ENCODE measurements at places on chromosomes 11 and 22.

DNA sequence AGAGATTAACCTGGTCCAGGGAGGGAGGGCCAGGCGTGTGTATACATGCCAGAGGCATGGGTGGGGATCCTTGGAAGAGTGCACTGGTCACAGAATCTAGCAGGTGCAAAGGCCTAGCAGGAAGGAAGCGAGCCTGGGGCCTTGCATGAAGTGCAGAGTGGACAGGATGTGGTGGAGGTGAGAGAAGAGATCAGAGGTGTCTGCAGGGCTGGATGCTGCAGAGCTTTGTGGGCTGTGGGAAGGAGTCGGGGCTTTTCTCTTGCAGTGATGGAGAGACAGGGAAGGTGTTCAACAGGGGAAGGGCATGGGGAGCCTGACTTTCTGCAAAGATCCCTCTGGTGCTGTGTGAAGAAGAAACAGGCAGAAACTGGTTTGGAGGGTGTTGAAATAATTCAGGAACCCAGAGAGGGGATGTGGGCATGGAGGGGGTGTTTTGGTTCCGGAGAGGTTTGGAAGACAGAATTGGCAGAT lies 2.5 kb upstream of the TPST2 start:
- DNase-seq = no peak

- DNase-seq = no peak
Measured at GRCh38 chr11:120597250-120598215, 86.0 kb downstream of the GRIK4 start.

DNA sequence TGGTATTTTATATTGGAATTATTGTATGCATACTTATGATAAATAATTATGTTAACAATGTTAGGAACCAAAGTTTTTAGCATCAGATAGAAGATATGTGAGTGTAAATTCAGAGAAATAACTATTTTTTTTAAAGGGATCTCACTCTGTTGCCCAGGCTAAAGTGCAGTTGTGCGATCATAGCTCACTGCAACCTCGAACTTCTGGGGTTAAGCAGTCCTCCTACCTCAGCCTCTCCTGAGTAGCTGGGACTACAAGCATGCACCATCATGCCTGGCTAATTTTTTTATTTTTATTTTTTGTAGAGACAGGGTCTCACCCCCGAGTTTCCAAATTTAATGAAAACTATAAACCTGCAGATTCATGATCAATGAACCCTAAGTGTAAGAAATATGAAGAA lies 33.6 kb upstream of the RCE1 start:
- DNase-seq = no peak

GRCh38 chr11:85825616-85826015 lies 14.7 kb upstream of the SYTL2 start:
- DNase-seq = no peak

DNA sequence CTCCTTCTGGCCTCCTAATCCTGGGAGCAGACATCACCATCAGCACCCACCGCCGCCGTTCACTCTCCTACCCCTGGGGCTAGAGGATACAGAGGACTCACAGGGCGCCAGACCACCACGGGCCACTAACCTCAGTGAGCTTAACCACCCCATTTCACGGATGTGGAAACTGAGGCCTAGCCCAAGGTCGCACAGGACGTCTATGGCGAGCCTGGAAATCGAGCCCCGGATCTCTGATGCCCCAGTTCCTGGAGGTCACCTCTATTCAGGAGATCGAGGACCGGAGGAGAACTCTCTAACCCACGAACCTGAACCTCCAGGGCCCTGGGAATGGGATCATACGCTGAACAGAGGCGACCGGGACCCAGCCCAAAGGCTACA lies 349 bp downstream of the TIMM10 start:
- no peak for DNase-seq

- DNase-seq = no peak
Measured at GRCh38 chr22:27783436-27784119, 18.0 kb downstream of the MN1 start.

GRCh38 chr22:20578192-20578591 lies 70.8 kb downstream of the MED15 start:
- DNase-seq = no peak

DNA sequence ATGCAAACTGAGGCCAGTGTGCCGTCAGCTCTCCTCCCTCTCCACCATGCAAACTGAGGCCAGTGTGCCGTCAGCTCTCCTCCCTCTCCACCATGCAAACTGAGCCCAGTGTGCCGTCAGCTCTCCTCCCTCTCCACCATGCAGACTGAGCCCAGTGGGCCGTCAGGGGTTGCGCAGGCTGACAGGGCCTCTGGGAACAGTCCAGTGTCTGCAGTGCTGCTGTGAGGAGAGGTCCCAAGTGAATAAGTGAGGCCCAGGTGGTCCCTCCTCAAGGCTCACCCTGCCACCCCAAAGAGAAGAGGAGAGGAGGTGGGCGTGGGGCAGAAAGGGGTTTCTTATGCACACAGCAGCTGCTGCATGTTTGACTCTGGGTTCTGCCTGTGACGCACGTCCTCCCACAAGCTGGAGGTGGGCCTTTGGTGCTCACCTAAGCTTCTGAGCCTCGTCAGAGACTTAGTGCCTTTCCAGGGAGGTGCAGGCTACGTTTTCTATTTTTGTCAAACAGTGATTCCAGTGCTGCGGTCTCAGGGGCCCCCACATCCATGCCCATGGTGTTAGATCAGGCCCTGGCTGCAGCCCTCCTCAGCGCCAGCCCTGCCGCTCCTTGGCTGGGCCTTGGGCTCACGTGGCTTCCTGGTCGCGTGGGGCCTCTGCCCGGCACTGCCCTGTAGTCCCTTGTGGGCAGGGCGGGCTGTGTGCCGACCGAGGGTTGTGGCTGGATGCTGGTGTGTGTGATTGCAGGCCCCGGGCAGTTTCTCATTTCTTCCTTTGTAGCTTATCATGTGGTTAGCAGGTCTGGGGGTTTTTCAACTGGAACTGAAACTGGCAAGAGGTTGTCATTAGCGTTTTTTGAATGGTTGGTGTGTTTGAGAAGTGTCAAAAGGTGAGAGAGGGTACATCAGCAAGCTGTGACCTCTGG lies 7.1 kb downstream of the TPCN2 start:
- no peak for DNase-seq

GRCh38 chr22:42939451-42939881 lies 75.5 kb downstream of the PACSIN2 start:
- DNase-seq = no peak

DNA sequence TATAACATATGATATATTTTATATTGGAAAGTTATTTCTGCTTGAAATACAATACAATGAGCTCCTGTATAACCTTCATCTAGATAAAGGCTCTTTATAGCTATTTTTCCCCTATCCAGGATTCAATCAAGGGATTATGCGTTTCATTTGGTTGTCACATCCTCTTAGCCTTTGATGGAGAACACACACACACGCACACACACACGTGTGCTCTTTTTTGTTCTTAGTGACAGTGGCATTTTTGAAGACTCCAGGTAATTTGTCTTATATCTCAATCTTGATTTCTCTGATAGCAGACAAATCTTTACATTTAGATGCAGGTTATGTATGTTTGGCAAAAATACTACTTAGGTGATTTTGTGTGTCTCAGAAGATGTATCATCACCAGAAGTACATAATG lies 144.2 kb upstream of the CEP126 start:
- DNase-seq = no peak

GRCh38 chr22:48826546-48826945 lies 1001.1 kb downstream of the BRD1 start:
- no peak for DNase-seq

DNA sequence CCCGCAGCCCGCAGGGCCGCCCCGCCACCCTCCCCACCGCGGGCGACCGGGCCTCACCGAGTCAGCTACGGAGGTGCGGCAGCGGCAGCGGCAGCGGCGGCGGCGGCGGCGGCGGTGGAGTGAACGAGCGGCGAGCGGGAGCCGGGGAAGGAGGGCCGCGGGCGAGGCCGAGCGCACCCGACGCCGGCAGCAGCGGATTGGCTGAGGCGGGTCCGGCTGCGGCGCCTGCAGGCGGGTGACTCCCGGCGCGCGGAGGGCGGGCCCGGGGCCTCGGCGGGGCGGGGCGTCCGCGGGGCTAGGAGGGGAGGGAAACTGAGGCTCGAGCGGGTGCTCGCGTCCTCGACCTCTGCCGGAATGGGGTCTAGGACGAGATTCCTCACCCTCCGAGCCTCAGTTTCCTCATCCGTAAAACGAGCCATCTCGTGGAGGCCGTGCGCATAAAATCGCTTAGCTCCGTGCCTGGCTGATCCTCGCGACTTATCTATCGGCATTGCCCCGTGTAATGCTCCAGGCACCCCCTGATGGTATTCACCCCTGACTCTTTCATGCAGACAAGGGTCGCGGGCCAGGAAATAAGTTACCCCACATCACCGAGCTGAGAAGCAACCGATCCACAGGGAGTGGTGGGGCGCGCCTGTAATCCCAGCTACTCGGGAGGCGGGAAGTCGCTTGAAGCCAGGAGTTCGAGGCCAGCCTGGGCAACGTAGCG lies at the start of gene CPT1A:
TSS of gene CPT1A (minus strand) at position 199 of the 709 bp plus-strand sequence. CDS start 26,442 bp downstream, outside the sequence.
- peak; percentile 74 for DNase-seq

DNA sequence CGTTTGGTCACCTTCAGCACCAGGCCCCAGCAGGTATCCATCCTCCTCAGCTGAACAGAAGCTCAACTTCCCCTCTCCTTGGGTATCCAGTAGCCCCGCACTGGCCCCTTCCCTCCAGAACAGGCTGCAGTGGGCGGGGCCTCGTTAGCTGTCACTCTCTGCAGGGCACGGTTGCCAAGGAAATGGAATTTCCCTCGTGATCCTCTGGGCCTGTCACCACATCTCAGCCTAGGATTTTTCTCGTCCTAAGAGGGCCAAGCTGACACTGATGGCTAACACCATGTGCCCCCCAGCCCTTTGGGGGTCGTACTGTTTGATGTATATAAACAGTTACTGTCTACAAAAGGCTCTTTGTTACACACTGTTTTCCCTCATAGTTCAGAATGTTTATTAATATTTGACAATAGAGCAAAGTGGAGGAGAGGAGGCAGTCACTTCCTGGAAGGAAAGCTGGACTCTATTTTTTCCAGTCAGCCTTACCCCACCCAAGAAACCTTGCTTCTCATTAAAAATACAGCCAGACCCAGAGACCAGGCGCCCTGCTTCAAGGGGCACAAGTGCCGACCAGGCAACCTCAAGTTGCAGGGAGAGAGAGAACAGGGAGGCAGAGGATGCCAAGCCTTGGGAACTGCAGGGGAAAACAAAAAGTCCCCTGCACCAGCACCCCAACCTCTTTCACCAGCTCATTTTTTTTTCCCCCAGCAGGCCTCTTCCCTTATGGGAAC lies 44.5 kb downstream of the FEZ1 start:
- peak; percentile 88 for DNase-seq

- no peak for DNase-seq
Measured at GRCh38 chr11:124738713-124739478, 846 bp upstream of the NRGN start.

- DNase-seq = no peak
Measured at GRCh38 chr22:44182588-44183286, 2.0 kb downstream of the PARVG start.

GRCh38 chr22:24905909-24906308 lies 40.6 kb downstream of the LHFPL7 start:
- DNase-seq = no peak

Data from glutamatergic neuron (in vitro differentiated cells).